ENCODE measurements at places on chromosomes 3 and 15.

DNA sequence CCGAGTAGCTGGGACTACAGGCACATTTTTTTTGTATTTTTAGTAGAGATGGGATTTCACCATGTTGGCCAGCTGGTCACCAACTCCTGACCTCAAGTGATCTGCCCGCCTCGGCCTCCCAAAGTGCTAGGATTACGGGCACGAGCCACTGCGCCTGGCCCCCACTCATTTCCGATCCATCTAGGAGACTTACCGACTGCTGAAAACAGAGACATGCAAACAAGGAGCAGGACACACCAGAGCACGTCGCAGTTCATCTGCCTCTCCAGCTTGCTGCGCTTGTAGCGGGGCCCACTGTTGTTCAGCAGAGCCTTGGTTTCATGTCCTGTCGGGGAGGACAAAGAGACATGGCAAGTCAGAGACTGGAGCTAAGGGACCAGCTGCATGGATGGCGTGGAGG lies 137.4 kb downstream of the ATP10A start:
- no peak for DNase-seq

GRCh38 chr15:80856809-80857377 lies 77.7 kb downstream of the CEMIP start:
- DNase-seq, result no peak

GRCh38 chr15:58966698-58967097 lies 20.8 kb upstream of the RNF111 start:
- DNase-seq, result no peak

DNA sequence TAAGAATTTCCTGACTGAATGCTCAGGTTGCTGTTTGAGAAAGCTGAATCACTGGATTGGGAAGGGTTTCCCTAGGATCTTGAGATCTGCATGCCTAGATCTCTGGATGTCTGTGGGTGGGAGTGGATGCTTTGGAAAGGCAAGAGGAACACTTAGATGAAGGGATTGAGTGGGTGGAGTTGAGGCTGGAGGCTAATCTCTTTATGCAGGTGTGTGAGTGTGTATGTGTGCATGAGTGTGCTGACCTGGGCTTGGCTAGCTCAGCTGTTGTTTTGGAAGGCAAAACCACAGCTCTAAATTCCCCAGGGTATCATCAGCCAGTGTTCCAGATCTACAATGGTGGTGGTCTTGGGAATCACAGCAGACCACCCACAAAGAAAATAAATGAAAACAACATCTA lies 60.5 kb downstream of the CLDN1 start:
- no peak for DNase-seq

GRCh38 chr3:194935632-194936470 lies 250.2 kb downstream of the FAM43A start:
- no peak for DNase-seq

DNA sequence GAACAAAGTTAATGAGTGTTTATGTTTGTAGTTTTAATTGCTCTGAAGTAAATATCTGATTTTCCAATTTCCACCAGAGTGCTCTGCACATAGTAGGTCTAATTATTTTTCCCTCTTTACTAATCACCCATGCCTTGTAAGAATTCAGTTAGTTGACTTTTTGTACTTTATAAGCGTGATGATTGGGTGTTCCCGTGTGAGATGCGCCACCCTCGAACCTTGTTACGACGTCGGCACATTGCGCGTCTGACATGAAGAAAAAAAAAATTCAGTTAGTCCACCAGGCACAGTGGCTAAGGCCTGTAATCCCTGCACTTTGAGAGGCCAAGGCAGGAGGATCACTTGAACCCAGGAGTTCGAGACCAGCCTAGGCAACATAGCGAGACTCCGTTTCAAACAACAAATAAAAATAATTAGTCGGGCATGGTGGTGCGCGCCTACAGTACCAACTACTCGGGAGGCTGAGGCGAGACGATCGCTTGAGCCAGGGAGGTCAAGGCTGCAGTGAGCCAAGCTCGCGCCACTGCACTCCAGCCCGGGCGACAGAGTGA lies 507 bp upstream of the VHL start:
- no peak for DNase-seq

GRCh38 chr3:69324362-69325025 lies 61.4 kb downstream of the FRMD4B start:
- no peak for DNase-seq

GRCh38 chr3:5218815-5219214 lies 31.3 kb downstream of the EDEM1 start:
- no peak for DNase-seq

- DNase-seq, result no peak
Measured at GRCh38 chr3:21436835-21437234, 314.2 kb downstream of the ZNF385D start.

GRCh38 chr15:60407415-60407805 lies 9.6 kb upstream of the ANXA2 start:
- DNase-seq, result no peak

- no peak for DNase-seq
Measured at GRCh38 chr3:178810181-178810580, 261.4 kb downstream of the ZMAT3 start.

GRCh38 chr3:129211772-129212171 lies 28.1 kb upstream of the CNBP start:
- no peak for DNase-seq

- no peak for DNase-seq
Measured at GRCh38 chr3:4207672-4208071, 95.5 kb upstream of the SETMAR start.

- no peak for DNase-seq
Measured at GRCh38 chr3:149655826-149656574, 1.8 kb downstream of the WWTR1 start.

GRCh38 chr3:111210003-111210711 lies 138.5 kb downstream of the NECTIN3 start:
- DNase-seq, result no peak

DNA sequence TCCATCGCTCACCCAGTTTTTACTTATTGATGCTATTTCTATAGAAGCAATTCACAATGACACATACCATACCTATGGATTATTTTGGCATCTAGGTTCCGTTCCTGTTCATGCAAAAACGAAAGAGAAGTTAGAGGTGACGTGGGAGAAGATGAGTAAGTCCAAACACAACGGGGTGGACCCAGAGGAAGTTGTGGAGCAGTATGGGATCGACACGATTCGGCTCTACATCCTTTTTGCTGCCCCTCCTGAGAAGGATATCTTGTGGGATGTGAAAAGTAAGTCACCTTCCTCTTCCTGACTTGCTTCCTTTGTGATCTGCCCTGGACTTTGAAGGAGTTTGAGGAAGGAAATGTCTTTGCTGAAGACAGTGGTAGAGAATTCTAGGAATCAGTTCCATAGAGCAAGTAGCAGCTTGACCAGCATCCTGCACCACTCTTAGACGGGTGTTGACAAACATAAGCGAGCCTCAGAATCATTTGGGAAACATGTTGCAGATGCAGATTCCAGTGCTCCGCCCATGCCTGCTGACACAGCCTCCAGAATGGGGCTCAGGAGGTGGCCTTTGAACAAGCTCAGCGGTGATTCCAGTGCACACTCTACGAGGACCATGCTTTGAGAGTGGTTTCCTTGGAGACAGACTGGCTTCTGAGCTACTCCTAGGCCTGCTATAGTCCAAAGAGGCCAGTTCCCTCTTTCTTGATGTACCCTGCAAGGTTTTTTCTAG lies 78.4 kb upstream of the LIMD1 start:
- no peak for DNase-seq

DNA sequence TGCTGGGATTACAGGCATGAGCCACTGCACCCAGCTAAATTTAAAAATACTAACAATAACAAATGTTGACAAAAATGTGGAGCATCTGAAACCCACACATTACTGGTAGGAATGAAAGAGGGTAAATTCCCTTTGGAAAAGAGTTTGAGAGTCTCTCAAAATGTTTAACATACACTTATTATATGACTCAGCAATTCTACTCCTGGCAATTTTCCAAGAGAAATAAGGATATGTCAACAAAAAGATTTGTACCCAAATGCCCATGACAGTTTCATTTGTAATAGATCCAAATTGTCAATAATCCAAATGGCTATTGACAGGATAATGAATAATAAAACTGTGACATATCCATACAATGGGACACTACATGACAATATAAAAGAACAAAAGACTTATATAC lies 9.0 kb downstream of the HCLS1 start:
- no peak for DNase-seq

- no peak for DNase-seq
Measured at GRCh38 chr3:104069114-104069513, 1297.6 kb upstream of the ALCAM start.

DNA sequence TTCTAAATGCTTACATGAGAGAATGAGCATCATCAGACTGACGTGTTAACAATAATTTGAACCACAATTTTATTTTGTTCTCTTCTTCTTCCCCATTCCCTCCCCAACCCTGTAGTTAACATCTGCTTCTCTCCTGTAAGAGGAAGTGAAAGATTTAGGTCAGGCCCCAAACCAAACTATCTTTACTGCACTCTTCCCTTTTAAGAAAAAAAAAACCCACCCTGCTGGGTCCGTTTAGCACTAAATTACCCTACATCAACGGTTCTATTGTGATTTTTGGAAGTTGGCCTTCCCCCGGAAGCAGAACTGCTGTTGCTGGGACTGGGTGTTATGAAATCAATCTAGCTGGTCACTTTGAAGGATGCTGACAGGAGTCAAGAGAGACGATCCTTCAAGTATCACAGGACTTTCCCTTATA lies 49.4 kb downstream of the NFKBIZ start:
- no peak for DNase-seq

All from stimulated activated CD4-positive, alpha-beta T cell treated with anti-CD3 and anti-CD28 coated beads, Interleukin-12 subunit alpha, Interleukin-12 subunit beta, amount 100 ng/mL, for 24 hours (primary cell).